Mammary microvascular endothelial cell (primary cell): ENCODE measurements at places on chromosomes 7 and 10. TPM values are rescaled to one million over a fixed set of nuclear protein-coding genes. Genes with fewer than 3 reads are reported as not detected.

The ITPRID1 gene
- not detected in 2 replicates for total RNA-seq

The CHST15 gene
- 14.1 and 15.8 TPM in 2 replicates for total RNA-seq

The MYOF gene
- 256 and 267 TPM in 2 replicates for total RNA-seq

The GLCCI1 gene
- total RNA-seq = 0.40 and 0.54 TPM in 2 replicates

The ANKRD22 gene
- total RNA-seq = not detected in 2 replicates

The TAS2R4 gene
- total RNA-seq = not detected in 2 replicates

The GIMAP4 gene
- 62.7 and 64.1 TPM in 2 replicates for total RNA-seq

The C10orf53 gene
- not detected in 2 replicates for total RNA-seq

The SFTPA1 gene
- not detected in 2 replicates for total RNA-seq
